ENCODE measurements at places on chromosomes 5 and 9. TPM values are rescaled to one million over a fixed set of nuclear protein-coding genes. Genes with fewer than 3 reads are reported as not detected.

DNA sequence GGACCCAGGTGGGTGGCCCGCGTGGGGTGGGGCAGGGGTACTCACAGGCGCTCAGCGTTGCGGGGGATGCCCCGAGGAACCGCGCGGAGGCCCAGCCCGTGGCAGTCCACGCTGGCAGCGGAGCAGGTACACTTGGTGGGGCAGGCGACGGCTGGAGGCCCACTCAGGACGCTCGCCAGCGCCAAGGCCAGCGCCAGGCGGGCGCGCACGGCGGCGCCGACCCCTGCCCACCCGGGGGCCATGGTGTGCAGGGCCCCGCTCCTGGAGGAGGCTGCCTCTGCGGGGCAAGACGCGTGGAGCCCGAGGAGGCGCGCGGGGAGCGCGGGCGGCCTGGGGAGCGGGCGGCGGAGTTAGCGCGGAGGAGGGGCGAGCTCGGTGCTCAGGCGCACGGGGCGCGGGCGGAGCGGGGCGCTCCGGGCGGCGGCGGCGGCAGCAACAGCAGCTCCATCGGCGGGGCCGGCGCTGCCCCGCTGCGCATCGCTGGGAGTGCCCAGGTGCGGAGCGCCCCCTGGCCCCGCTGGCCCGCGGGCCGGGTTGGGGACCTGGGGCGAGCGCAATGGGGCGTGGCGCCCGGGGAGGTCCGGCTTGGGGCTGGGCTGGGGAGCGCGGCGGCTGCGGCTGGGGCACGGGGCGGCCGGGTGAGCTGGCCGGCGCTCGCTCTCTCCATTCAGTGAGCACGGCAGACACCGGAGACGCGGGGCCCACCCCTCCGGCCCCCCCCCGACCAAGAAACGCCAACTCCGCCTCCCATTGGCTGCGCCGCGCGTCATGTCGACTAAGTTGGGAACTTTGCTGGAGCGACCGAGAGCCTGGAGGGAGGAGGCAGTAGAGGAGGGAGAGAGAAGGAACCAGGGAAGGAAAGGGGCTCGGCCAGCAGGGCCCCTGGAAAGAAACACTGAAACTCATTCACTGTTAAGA lies at the start of gene SLIT3:
Gene SLIT3 (minus strand): TSS at position 672 of the 918 bp plus-strand sequence. CDS start 430 bp downstream, at position 242.
- H3K36me3 ChIP-seq = no peaks in the 10 kb centered on the region
- H3K27ac ChIP-seq = no peak within 1 kb of the TSS
- no peak for DNase-seq
- H3K27me3 ChIP-seq = peaks cover 41% of the 10 kb centered on the region
- H3K4me1 ChIP-seq = no peaks in the 10 kb centered on the region

DNA sequence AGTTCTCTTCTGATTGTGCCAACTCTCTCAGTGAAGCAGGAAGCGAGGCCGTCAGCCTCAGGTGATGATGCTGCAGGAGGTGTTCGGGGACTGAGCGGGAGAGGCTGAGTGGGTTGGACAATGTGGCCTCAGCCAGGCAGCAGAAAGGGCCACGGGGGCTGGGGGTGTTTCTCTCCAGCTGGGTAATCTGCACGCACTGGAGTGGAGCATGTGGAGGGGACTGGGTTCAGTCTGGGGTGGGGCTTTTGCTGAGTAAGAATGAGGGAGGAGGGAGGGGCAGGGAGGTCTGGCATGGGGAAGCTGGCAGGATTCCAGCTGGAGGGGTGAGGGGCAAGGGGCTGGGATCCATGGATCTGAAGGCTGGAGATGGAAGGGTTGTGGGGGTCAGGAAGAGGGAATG lies 60.8 kb upstream of the PHYKPL start:
- H3K27ac ChIP-seq = no peak overlapping the region
- no peak overlapping the region for H3K4me3 ChIP-seq
- H3K4me1 ChIP-seq = no peaks in the 10 kb centered on the region
- no peaks in the 10 kb centered on the region for H3K36me3 ChIP-seq
- H3K27me3 ChIP-seq = peaks cover 63% of the 10 kb centered on the region

DNA sequence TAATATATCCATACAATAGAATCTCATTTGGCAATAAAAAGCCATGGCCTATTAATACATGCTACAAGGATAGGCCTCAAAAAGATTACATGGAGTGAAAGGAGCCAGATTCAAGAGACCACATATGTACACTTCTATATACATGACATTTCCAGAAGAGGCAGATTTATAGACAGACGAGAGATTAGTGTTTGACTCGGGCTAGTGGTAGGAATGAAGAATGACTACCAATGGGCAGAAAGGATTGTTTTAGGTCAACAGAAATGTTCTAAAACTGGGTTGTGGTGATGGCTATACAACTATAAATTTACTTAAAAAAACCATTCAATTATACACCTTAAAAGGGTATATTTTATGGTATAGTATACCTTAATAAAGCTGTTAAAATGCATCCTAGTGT lies 41.9 kb downstream of the SETX start:
- H3K36me3 ChIP-seq = peaks cover 36% of the 10 kb centered on the region
- H3K4me3 ChIP-seq = no peak overlapping the region
- H3K27me3 ChIP-seq = no peaks in the 10 kb centered on the region

FAXDC2 gene
- total RNA-seq = not detected

C5orf58 gene
- total RNA-seq = not detected

Measured in Calu3 (cell line).